Osteoblast (primary cell): ENCODE measurements at places on chromosomes 7 and 10. TPM values are rescaled to one million over a fixed set of nuclear protein-coding genes. Genes with fewer than 3 reads are reported as not detected.

DNA sequence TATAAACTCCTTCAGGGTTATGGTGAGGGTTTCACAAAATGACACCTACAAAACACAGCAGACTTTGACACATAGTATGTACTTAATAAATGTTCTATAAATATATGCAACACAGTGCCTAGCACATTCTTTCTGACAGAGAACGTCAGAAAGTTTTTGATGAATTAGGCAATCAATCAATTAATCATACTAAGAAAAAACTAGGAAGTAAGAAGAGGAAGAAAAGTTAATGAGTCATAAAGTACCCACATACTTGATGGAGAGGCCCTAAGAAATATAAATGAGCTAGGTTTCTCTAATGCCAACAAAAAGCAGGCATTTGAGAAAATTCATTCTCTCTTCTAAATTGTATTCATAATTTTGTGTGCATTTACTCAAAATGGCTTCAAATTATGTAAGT lies 192.7 kb upstream of the VWC2 start:
- DNase-seq: no peak

DNA sequence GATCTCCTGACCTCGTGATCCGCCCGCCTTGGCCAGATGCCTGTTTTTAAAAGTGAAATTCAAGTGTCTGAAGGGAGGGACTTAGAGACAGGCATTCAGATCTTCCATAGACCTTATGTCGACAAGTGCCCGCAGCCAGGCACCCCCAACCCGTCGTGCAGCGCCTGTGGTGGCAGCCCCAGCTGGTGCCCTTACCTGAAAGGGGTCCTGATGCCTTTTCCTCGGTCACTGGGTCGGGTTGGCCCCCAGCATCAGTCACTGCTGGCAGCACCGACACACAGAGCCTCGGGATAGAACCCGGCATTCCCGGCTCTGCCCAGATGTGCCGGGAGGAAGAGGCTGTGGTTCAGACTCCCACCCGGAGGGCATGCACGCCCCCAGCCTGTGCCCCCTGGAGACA lies 23.3 kb downstream of the LRRC27 start:
- DNase-seq: peak; percentile 65

DNA sequence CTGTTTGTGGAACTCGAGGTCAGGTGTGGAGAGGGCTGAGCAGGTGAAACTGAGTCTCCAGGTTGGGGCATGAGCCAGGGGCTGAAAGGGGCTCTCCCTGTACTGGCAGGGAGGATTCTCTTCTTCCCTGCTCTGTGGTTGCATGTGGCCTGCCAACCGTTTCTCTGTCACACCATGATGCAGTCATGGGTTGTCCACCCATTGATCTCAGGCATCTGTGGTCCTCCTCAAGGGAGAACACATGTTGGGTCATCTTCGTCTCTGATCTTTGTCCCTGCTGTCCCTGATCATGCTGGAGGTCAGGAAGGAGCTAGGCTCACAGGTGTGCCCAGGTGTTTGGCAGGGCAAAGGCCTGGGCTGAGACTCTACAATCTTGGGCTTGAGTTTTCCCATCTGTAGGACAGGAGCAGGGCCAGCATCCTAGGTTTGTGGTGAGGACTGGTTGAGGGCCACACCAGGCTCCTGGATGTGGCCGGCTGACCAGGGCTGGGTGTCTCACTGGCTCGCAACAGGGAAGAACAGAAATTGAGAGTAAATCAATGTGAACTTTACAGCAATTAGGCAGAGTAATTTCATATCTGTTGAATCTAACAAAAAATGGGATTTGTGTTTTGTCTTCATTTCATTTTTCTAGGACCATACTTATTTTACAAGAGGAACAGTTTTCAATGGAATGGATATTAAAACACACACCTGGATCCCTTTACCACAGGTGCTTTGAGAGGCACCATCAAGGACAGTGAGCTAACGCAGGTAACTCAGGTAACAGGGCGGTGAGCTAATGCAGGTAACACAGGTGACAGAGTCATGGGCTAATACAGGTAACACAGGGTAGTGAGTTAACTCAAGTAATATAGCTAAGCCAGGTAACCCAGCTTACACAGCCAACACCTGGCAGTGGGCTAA lies 58.5 kb upstream of the IGFBP3 start:
- DNase-seq: no peak

- DNase-seq: no peak
Observed at GRCh38 chr10:63346015-63346441, 119.7 kb downstream of the JMJD1C start.

GRCh38 chr10:102455893-102456471 lies 4.6 kb upstream of the C10orf95 start:
- DNase-seq: peak; percentile 95

DNA sequence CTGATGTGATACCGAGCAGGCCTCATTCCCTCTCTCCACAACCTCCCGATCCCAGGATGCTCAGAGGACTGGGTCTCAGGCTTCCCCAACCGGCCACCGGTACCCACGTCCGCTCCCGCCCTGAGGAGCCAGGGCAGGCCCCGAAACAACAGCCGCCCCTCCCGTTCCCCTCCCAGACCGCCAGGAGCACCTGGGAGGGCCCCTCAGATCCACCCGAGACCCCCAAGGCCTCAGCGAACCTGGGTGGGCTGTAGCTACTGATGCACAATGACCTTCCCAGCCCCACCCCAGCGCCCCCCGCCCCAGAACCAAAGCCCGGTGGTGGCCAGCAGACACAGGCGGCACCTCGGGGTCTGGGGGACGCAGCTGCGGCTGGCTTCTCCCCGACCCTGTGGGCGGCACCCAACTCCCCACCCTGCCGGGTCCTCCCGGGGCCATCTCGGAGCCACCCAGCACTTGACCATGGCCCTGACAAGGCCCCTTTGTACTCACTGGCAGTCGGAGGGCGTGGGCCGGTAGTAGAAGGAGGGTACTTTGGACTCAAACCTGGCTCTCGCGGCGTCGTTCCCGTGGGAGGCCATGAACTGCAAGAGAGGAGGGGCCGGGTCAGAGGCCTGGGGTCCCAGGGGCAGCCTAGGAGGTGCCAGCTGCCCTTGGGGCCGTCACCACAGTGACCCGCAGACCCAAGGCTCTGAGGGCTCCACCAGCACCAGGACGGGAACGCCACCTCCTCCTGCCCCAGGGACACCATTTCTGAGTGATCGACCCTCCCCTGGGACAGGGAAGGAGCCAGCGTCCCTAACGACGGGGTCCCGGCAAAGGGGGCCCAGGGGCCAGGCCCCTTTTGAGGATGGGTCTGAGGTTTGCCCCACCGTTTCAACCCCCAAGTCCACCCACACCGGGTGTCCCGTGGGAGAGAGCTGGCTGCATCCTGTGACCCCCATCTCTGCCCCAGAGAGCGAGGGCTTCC lies 28.1 kb downstream of the ADAP1 start:
- no peak for DNase-seq

DNA sequence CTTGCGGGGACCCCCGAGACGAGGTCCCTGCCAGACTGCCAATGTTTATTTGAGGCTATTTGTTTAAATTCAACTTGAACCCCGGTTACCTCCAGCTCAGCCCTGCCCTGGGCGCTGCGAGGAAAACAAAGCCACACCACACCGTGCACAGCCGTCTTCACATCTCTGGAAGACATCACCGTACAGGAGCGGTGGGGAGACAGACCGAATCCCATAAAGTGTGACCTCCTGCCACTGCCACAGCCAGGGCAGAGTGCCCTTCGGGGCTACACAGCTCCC lies 40.0 kb downstream of the PRKAG2 start:
- no peak for DNase-seq

GRCh38 chr10:118271671-118272070 lies 70.5 kb downstream of the FAM204A start:
- DNase-seq: no peak

GRCh38 chr10:43862756-43863155 lies 214.1 kb upstream of the ZNF32 start:
- no peak for DNase-seq

DNA sequence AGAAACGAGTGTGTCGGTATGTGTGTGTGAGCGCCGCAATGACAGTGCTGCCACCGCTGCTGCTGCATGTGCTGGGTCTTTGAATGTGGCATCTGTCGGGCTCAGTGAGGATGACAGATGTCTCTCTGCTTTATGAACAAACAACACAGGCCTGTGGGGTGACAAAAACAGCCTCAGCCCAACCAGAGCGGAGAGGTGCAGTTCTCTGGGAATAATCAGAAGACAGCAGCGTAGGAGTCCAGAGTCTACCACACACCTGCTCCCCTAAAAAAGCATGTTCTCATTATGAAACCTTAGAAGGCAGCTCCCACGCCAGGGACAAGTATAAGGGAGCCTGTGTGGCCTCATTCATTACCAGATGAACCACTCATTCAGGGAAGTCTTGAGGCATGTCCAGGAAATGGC lies 278.3 kb downstream of the KCNMA1 start:
- no peak for DNase-seq

DNA sequence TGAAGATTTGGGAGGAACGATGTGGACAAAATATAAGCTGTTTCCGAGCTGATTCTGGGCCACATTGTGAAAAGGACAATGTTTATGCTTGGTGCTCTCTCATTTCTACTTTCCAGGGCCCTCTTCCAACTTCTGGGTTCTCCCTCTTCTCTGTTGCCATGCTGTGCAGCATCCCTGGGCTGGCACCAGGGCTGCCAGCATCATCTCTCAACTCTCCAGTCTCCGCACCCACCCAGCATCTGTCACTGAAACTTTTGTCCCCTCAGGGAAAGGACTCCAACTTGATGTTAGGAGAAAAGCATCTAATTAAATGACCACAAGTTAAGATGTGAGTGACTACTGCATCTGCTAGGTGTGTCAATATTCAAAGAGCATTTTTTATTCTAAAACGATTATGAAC lies 26.7 kb downstream of the CFAP58 start:
- no peak for DNase-seq

GRCh38 chr7:8084836-8085235 lies 116.2 kb downstream of the GLCCI1 start:
- DNase-seq: no peak

GRCh38 chr10:64959883-64960282 lies 1438.7 kb downstream of the REEP3 start:
- DNase-seq: no peak

GRCh38 chr7:41696323-41696916 lies 6.5 kb downstream of the INHBA start:
- DNase-seq: no peak

DNA sequence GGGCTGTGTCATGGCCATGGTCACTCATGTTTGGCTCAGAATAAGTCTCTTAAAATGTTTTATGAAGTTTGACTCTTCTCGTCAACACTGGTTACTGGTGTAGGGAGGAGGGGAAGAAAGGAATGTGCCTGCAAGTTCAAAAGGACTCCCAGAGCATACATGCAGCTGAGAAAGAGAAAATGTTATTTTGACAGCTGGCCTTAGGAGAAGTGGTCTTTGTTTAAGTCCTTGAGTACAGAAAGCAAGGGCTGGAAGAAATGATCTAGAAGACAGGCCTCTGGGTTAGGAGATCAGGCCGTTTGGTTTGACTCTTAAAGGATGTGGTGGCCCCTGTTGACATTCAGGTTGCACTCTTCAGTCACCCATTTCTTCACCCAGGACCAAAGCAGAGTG lies 245.5 kb downstream of the REEP3 start:
- DNase-seq: no peak

GRCh38 chr10:91381257-91381891 lies 28.8 kb upstream of the HECTD2 start:
- DNase-seq: peak; percentile 19

- DNase-seq: no peak
Observed at GRCh38 chr7:107118109-107118900, 50.5 kb upstream of the HBP1 start.

DNA sequence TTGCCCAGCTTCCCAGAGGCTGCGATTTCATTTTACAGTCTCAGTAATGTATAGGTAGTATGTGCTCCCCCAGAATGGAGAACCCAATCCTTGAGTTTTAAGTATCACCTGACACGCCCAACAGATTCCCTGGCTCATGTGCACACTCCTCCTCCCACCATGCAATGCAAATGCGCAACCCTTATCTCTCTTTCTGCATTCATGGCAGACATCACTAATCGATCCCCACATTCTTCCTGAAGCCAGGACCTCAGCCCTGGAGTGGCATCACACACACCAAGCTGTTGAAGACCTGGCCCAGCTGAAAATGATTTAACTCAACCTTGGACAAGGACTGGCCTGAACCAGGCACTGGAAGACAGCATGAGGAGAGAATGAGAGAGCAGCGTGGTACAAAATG lies 68.4 kb downstream of the ZRANB1 start:
- no peak for DNase-seq

GRCh38 chr7:155665957-155666287 lies 21.5 kb downstream of the RBM33 start:
- peak; percentile 81 for DNase-seq

- DNase-seq: peak; percentile 81
Observed at GRCh38 chr10:89327803-89328441, at the start of gene IFIT3. Gene IFIT3 (plus strand): TSS chr10:89327997. CDS start chr10:89328074, 77 bp downstream.

GRCh38 chr10:117560942-117561341 lies 18.4 kb downstream of the EMX2 start:
- no peak for DNase-seq

GRCh38 chr7:50156706-50157105 lies 63.7 kb upstream of the ZPBP start:
- no peak for DNase-seq

DNA sequence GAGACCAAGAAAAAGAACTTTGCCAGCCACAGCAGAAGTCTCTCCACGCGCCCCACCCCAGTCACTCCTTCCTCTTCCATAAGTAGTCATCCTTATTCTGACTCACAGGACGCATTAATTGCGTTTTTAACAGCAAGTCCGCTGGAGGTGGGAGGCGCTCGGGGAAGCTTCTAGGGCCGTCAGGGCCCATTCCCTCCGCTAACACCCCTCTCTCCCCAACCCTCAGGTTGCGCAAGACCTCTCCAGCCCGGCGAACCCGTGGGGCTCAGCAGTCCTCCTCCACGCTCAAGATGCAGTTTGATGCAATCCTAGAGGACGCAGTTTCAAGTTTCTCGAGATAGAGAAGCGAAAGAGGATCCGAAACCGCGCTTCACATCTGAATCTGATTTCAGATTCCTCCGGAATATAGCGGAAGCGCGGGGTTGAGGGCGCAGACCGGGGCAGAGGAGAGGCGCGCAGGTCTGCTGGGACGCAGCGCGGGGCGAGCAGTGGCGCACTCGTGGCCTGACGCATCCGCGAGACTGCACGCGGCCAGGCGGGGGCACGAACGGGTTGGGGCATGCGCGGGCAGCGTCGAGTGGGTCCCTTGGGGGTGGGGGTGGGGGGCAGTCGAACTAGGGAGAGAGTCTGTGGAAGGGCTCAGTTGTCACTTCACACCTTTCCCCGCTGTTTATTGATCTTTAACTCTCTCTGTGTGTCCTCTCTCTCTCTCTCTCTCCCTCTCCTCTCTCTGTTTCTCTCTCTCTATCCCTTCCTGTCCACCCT lies 37.8 kb upstream of the PSAP start:
- DNase-seq: peak; percentile 94

DNA sequence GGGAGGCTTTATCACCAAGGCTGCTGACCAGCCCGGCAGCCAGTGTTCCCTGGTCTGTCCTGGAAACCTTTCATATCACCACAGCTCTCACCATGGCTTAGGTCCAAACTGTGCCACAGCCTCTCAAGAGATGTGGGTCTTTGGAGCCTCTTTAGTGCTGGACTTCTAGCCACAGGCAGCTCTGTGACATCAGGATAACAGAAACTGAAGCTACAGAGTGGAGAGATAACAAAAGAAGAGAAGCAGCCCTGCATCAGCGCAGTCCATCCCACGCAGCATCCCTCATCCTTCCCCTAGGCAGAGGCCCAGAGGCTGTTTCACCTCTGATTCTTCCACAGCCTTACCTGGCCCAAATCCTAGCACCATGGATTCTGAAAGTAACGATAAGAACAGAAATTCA lies 187.9 kb upstream of the KMT2E start:
- DNase-seq: peak; percentile 8

The SLC16A12 gene
- total RNA-seq: under 0.01 TPM in 2 replicates

The NEURL1 gene
- total RNA-seq: under 0.01 TPM in 1 of 2 replicates, not detected in the other

The CISD1 gene
- total RNA-seq: 31.5 and 34.2 TPM in 2 replicates

The ZNF503 gene
- 18.5 and 19.4 TPM in 2 replicates for total RNA-seq

The TRUB1 gene
- total RNA-seq: 26.8 and 28.6 TPM in 2 replicates
